ENCODE measurements at places on chromosomes 1 and 21. TPM values are rescaled to one million over a fixed set of nuclear protein-coding genes. Genes with fewer than 3 reads are reported as not detected.

DNA sequence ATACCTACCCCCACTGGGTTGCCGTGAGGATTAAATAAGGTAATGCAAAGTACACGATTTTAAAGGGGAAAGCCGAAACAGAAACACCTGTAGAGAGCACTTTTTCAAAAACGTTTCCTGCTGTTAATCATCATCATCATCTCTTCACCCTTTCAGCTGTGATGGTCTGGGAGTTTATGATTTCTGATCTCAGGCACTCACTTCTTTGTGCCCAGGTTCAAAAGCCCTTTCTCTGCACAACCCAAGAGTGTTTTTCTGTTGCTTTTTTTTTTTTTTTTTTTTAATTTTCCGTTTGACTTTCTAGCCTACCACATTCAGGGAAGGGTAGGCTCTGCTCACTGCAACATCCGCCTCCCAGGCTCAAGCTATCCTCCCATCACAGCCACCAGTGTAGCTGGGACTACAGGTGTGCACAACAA is 936 bp upstream of the UBXN11 start:
- H3K4me3 ChIP-seq, result peak overlapping the region; percentile 77
- H3K27me3 ChIP-seq, result no peaks in the 10 kb centered on the region
- H3K36me3 ChIP-seq, result no peaks in the 10 kb centered on the region
- DNase-seq, result no peak
- peaks cover 41% of the 10 kb centered on the region for H3K4me1 ChIP-seq

DNA sequence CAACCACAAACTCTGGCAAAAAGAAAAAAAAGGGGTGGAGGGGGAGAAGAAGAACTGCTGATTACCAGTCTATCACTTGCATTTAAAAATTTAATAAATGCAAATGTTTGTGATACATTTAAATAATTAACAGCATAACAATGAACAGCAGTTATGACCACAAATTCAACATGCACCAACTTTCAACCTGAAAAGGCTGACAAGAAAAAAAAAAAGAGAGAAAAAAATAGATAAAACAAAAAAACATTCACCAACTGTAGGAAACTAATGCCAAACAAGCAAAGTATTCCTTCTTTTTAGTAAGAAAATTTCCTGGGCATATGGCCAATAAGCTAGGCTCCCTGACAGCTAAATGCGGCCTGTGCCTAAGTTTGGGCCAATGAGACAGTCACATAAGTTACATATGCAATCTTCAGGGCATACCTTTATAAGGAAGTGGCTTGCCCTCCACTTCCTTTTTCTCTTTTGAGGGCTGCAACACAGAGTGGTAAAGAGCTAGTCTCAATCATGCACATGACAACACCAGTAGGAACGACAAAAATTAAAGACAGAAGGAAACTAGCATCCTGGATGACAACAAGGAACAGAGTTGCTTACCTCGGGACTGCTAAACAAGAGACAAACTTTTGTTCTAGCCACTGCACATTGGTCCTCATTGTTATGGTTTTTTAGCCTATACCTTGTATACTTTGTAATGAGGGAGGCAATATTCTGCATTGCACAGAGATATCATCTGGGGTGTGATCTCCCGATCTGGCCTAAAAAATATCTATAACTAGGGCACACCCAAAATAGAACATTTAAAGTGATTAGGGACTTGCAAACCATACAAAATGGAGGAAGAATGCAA is 24.2 kb upstream of the PHTF1 start:
- no peaks in the 10 kb centered on the region for H3K36me3 ChIP-seq
- H3K4me1 ChIP-seq, result peaks cover 37% of the 10 kb centered on the region
- H3K27me3 ChIP-seq, result no peaks in the 10 kb centered on the region
- peak; percentile 79 for DNase-seq

DNA sequence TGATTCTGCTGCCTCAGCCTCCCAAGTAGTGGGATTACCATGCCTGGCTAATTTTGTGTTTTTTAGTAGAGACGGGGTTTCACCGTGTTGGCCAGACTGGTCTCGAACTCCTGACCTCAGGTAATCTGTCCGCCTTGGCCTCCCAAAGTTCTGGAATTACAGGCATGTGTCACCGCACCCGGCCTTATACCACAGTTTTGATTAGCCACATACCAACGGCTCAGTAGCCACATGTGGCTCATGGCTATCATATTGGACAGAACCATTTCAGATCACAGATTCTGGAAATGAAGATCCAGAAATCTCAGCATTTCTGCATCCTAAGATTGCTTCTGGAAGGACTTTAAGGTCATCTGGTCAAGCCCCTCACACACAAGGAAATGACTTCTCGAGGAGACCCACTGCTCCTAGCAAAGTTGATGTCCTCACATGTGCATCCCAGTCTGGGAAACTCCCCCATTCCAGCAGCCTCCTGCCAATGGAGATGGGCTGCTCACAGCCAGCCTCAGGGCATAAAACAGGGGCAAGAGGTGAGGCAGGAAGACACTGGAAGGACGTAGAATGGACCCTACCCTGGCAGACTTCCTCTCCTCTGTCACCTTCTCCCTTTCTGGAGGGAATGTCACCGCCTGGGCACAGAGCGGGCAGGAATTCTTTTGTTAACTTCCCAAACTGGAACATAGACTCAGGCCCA is 17.5 kb upstream of the CITED4 start:
- no peaks in the 10 kb centered on the region for H3K36me3 ChIP-seq
- peaks cover 22% of the 10 kb centered on the region for H3K27me3 ChIP-seq
- H3K4me1 ChIP-seq, result peaks cover 34% of the 10 kb centered on the region
- H3K4me3 ChIP-seq, result no peak overlapping the region
- no peak overlapping the region for H3K27ac ChIP-seq

DNA sequence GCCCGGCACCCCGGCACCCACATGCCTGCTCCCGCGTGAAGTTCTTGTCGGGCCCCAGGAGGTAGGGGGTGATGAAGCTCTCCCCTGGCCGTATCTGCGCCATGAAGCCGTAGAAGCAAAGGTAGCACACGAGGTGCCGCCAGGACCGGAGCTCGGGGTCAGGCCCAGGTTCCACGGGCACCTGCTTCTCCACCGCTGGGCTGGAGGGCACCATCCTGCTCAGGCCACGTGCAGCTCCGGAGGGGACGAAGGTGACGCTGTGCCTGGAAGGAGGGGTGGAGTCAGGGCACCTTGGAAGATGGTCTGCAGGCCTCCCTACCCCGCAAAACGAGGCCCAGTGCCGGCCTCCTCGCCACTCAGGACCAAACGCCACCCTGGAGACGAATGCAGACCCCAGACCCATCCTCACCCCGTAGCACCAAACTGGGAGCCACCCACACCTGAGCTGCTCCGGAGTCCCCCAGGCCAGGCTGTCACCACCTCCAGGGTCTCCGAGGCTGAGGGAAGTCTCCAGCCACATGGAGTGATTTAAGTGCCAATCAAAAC is 4.4 kb downstream of the SLC19A1 start:
- no peaks in the 10 kb centered on the region for H3K36me3 ChIP-seq
- no peak for DNase-seq
- H3K4me3 ChIP-seq, result no peak overlapping the region
- peaks cover 34% of the 10 kb centered on the region for H3K4me1 ChIP-seq
- no peaks in the 10 kb centered on the region for H3K27me3 ChIP-seq

- no peak overlapping the region for H3K4me3 ChIP-seq
- DNase-seq, result no peak
- peaks cover 40% of the 10 kb centered on the region for H3K4me1 ChIP-seq
Observed at GRCh38 chr1:116991171-116991845, 10.3 kb upstream of the CD101 start.

DNA sequence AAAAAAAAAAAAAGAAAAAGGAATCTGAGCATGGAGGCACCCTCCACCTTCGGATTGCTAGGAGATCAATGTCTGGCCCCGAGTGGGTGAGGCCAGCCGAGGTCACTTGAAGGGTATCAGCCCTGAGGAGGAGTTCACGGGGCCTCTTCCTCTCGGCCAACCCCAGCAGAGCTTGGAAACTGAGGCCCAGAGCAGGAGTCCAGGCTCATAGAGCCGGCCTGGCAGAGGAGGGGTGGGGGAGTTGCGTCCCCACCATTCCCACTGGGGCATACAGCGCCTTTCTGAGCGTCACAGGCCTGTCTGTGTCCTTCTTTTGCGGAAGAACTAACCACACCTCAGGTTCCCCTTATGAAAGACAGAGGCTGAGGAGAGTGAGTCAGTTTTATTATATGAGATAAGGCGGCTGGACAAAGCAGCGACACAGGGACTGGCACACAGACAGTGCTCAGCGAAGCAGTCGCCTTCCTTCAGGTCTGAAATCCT is 17.1 kb upstream of the EPHA2 start:
- H3K4me1 ChIP-seq, result peaks cover 16% of the 10 kb centered on the region
- H3K27me3 ChIP-seq, result no peaks in the 10 kb centered on the region
- no peak overlapping the region for H3K27ac ChIP-seq

DNA sequence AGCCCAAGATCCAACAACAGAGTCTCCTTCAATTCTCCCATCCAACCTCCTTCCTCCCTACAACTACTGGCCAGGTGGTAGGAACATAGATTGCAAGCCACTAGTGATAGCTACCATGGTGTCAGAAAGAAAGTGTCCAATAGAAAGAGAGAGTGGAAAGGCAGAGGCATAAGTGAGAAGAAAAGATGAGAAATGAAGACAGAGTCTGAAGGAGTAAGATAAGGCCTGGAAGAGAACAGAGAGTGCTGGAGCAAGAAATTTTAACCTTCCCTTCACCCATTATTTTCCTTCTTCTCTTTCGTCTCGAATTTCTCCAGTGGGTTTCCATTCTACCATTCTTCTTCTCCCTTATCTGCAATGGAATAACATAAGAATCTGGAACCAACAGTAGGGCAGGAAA is 57.9 kb downstream of the CDC42BPA start:
- H3K36me3 ChIP-seq, result no peaks in the 10 kb centered on the region
- H3K4me1 ChIP-seq, result no peaks in the 10 kb centered on the region
- peaks cover 6% of the 10 kb centered on the region for H3K27me3 ChIP-seq
- H3K27ac ChIP-seq, result no peak overlapping the region
- DNase-seq, result no peak

- H3K4me3 ChIP-seq, result no peak overlapping the region
- H3K4me1 ChIP-seq, result no peaks in the 10 kb centered on the region
- H3K27me3 ChIP-seq, result no peaks in the 10 kb centered on the region
Observed at GRCh38 chr1:67105508-67105907, 29.3 kb downstream of the C1orf141 start.

DNA sequence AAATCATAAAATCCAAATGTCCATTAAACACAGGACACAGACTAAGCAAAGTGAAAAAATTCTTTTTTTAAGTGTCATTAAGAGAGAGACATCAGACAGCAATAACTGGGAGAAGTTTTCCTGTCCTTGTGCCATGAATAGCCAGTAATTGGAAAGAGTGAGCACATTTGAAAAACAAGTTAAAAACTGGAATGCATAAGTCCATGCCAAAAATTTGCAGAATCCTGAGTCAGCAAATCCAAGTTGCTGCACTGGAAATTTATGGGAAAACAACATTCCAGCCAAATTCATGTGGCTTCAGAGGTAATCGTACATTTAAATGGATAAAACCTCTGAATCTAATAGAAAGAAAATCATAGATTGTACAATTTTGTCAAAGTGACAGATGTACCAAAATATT is 291.4 kb downstream of the LRRC40 start:
- no peaks in the 10 kb centered on the region for H3K4me1 ChIP-seq
- H3K27me3 ChIP-seq, result no peaks in the 10 kb centered on the region
- H3K27ac ChIP-seq, result no peak overlapping the region
- no peaks in the 10 kb centered on the region for H3K36me3 ChIP-seq
- no peak overlapping the region for H3K4me3 ChIP-seq
- no peak for DNase-seq

- DNase-seq, result no peak
- no peaks in the 10 kb centered on the region for H3K27me3 ChIP-seq
- H3K27ac ChIP-seq, result no peak overlapping the region
Observed at GRCh38 chr1:157806431-157807149, 13.3 kb downstream of the FCRL1 start.

ANKRD35 gene
- total RNA-seq, result not detected

RIPPLY3 gene
- not detected for total RNA-seq
